ENCODE measurements at places on chromosomes 12 and 14.

GRCh38 chr12:47223848-47224213, 144.1 kb upstream of the AMIGO2 start:
- DNase-seq = no peak

DNA sequence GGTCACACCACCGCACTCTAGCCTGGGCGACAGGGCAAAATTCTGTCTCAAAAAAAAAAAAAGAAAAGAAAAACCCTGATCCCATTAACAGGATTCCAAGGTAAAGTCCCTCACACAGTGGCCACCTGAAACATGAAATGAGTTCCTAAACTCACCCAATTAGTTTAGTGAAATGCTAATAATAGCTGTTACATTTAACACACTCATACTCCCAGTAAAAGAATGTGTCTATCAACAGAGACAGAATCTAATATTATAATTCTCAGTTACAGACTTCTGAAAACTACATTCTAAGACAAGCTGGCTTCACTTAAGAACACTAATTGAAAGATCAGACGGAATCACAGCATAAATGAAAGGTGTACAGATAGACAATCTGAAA, 44.2 kb downstream of the DUSP16 start:
- DNase-seq = no peak

DNA sequence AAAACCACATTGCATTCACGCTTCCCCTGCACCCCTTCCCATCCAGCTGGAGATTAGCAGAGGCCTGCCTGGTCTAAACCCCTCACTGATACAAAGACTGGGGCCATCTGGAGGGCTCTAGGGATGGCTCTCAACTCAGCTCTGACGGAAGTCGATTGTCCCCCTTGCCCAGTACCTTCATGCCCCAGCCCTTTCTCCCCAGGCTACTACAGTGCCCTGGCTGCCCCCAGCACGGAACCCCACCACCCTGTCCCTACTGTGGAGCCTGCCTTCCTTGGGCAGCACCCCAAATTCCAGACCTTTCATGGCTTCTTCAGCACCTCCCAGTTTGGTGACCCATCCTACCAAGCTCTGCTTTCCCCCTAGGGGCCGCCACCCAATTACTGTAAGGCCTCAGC, 25.6 kb downstream of the ZFP36L1 start:
- no peak for DNase-seq

- peak; percentile 71 for DNase-seq
Observed at GRCh38 chr12:49698619-49699545, 8.3 kb downstream of the FMNL3 start.

DNA sequence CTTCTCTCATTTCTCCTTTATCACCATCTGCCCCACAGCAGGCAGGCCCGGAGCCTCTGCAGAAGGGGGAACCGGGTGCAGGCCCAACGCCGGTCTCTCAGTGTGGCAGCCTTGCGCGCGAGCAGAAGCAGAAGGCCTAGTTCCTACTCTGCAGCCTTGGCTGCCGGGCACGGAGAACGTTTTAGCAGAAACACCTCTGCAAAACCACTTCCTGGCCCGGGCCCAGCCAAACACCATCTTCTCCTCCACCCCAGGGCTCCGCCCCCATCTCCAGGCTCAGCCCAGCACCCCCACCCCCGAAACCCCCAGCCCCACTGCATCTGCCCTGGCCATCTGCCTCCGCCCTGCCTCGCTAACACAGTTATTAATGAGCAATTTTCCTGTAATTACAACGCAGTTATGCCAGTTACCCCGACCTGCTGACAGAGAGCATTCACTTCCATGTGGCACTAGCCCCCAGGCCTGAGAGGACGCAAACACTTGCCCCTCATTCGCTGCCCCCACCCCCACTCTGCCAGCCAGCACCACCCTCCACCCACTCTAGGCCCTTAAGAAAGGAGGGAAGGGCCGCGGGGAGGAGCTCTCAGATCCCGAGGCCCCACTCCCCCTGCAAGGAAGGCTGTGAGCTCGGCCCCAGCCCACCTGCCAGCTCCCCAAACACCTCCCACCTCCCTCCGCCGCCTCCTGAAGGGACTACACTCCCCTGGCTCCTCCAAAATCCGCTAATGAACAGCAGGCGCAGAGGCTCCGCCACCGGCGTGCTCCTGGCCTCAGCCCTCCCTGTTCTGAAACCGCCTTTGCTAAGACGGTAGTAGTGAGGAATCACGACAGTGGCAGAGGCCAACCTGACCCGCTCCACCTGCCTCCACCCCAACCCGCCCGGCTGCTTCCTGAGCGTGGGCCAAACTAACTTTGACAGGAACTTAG, 44.7 kb upstream of the FBRSL1 start:
- DNase-seq = peak; percentile 64

- DNase-seq = no peak
Observed at GRCh38 chr12:116954710-116955381, 44.1 kb downstream of the FBXW8 start.

GRCh38 chr12:27534060-27534764, 10.2 kb downstream of the PPFIBP1 start:
- DNase-seq = no peak

DNA sequence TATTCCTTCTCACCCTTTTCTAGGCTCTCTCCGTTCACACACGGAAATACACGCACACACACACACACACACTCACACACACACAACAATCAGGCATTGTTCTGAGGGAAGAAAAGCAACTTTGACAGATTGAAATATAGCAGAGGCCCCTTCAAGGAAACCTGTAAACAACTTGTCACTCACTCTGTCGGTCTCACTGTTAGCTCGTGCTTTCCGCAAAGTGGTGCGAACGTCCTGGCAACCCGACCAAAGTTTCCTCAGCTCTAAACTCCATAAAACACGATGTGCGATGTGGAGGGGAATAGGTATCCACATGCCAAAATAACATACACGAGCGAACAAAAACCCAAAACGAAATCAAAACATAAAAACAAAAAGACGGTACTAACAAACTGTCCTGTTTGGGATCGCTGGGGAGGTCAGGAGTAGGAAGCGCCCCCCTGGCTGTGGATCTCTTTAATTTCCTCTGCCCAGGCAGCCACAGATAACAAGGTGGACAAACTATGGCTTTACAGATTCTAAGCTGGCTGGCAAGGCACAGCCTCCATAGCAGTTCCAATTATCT, 822 bp upstream of the SOX5 start:
- peak; percentile 58 for DNase-seq

GRCh38 chr12:58359084-58359483, 417.7 kb downstream of the ATP23 start:
- peak; percentile 86 for DNase-seq

DNA sequence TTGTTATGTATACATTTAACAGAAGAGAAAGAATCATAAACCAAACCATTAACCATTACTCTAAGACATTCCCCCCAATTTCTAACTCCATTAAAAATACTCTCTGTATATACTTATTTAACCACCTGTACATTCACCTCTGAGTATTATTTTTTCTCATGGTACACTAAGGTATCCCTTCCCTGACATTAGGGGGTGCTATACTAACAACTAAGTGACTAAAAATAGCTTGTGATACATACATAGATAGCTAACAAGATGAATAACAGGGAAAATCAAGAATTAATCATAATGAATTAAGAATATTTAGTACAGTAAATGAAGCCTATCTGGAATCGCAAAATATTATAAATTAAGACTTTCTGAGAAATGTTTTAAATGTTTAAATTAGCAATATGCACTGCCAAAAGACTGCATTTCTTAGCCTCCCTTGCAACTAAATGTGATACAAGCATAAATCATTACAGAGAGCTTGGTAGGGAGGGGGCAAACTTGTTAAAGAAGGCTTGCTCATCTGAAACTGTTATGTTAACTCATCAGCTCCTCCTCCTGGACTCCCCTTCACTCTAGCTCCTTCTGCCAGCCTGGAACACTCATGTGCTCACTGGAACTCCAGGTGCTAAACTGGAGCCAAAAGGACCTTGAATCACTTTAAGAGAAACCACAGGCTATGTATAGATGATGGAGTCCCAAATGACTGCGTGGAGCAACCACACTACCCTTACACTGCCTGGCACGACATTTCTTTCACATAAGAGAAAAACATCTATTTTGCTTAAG, 14.9 kb downstream of the C2CD5 start:
- DNase-seq = no peak

DNA sequence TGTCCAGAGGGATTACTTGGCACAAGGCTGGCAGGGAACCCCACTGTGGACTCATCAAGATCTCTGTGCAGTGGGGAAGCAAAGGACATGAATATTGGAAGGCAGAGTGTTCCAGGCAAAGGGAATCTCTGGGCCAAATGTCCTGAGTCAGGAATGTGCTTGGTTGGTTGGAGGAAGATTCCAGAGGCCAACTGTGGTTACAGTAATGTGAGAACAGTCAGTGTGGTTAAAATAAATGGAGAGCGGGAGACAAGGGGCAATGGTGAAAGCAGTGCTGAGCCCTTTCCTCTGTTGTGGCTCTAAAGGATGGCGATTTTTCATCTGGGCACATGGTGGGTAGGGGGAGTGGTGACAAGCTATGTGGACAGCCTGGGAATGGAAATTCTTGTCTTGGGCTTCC, 948.2 kb downstream of the BCL11B start:
- no peak for DNase-seq

DNA sequence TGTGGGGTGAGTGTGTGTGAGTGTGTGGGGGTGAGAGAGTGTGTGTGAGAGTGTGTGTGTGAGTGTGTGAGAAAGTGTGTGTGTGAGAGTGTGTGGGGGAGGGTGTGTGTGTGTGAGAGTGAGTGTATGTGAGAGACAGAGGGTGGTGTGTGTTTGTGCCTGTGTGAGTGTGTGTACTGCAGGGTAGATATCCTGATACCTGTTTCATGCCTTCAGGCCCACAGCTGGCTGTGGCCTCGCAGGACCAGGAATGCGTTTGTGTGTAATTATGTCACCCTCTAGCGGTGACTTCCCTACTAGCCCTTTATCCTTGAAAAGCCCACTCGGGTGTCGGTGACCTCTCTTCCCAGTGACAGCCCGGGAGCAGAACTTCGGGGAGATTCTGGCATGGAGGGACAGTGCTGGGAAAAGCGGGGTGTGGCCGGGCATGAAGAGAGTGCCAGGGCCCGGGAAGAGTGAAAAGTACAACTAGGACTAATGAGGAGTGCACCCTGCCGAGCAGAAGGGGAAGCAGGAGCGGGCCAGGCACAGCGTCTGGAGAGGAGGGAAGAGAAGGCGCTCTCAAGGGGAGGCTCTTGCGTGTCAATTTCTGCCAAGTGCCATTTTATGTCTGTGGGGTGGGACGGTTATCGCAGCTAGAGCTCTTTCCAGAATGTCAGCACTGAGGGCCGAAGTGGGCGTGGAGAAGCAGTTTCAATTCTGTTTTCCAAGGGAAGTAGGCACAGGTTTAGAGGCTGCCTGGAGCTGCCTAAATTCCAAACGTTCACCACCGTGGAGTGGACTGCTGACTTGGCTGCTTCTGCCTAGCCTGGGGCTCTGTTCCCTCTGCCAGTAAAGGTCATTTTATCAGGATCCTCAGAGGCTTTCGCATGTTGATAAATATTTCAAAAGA, 11.0 kb upstream of the FBXL14 start:
- peak; percentile 72 for DNase-seq

DNA sequence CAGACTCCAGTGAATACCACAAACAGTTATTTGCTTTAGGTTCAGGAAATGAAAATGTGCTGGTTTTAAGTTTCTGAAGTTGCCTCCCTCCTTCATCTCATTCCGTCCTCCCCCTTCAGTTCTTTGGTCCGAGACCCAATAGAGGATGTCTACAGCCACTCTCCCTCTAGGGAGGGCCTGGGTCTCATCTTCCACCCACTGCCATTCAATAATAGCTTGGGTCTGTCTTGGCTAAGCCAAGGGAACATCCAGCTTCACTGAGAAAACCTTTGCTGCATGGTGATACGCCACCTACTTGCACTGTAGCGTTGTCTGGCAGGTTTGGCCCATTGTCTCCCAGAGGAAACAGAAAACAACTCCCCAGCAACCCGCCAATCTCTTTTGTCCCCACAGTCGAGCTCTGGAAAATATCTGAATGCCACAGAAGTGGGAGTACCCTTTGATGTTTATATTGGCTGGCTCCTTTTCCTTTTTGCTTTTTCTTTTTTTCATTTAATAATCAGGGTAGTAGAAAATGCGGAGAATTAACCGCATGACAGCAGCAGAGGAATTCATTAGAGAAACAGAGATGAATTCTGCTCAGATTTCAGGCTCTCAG, 380.1 kb downstream of the RAD51B start:
- DNase-seq = peak; percentile 48

- no peak for DNase-seq
Observed at GRCh38 chr12:71007020-71007419, 86.5 kb upstream of the PTPRR start.

DNA sequence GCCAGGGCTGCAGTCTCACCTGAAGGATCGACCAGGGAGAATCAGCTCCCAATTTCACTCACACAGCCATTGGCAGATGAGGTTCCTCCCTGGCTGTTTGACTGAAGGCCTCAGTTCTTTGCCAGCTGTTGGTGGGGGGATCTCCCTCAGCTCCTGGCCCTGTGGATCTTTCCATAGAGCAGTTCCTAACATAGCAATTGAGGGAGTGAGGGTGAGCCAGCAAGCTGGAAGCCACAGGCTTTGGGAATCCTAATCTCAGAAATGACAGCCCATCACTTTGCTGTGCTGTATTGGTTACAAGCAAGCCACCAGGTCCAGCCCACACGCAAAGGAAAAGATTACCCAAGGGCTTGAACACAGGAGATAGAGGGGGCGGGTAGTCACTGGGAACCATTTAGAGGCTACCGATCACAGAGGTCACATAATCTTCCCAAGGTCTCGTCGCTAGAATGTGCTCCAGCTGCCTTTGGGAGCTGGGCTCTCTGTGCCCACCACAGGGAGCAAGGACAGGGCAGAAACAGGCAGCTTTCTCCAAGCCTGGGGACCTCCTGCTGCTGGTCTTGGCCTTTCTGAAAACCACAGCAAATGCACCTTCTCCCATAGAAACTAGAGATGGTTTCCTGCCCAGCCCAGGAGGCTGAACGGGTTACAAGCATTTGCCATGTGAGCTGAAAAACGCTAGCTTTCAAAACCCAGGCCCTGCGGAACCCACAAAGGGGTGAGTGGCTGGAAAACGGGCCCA, 4.6 kb upstream of the OTUB2 start:
- peak; percentile 27 for DNase-seq

GRCh38 chr14:104571246-104571645, 8.3 kb upstream of the C14orf180 start:
- no peak for DNase-seq

- DNase-seq = no peak
Observed at GRCh38 chr14:53408175-53408879, 255.2 kb upstream of the DDHD1 start.

- DNase-seq = no peak
Observed at GRCh38 chr12:103470664-103471063, 25.1 kb downstream of the C12orf42 start.

DNA sequence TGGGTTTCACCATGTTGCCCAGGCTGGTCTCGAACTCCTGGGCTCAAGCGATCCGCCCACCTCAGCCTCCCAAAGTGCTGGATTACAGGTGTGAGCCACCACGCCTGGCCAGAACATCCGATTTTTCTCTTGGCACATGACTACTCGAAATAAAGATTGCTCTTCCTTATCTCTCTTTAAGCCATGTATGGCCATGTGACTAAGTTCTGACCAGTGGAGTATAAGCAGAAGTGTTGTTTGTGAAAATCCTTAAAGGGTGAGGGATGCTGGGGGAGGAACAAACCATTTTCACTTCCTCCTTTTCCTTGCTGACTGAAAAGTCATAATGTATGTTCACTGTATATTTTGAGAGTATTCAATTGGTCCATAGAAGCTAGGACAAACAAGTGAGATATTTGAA, 50.7 kb upstream of the ATF7IP start:
- DNase-seq = no peak

Data from left hindlimb (tissue), 1 donor.